ENCODE measurements at places on chromosomes 7 and 10.

DNA sequence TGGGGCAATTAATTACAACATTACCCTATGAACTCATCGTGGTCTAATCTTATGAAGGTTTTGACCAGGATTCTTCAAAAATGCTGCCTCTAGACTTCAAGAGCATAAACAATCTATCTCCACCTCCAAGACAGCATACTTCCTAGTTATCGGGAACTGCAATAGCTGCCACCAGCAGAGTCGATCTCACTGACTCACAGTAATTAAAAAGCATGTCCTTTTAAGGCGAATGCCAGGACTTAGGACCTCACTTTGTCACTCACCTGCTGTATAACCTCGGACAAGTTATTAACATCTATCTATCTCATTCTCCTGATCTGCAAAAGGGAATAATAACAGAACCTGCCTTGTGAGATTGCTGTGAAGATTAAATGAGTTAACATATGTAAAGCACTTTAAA is 666.0 kb upstream of the COBL start:
- no peak for DNase-seq

- DNase-seq = no peak
These were observed 12.4 kb downstream of the NET1 start for GRCh38 chr10:5424751-5425150.

- DNase-seq = no peak
These were observed 657.2 kb upstream of the GALNT17 start for GRCh38 chr7:70474639-70475234.

DNA sequence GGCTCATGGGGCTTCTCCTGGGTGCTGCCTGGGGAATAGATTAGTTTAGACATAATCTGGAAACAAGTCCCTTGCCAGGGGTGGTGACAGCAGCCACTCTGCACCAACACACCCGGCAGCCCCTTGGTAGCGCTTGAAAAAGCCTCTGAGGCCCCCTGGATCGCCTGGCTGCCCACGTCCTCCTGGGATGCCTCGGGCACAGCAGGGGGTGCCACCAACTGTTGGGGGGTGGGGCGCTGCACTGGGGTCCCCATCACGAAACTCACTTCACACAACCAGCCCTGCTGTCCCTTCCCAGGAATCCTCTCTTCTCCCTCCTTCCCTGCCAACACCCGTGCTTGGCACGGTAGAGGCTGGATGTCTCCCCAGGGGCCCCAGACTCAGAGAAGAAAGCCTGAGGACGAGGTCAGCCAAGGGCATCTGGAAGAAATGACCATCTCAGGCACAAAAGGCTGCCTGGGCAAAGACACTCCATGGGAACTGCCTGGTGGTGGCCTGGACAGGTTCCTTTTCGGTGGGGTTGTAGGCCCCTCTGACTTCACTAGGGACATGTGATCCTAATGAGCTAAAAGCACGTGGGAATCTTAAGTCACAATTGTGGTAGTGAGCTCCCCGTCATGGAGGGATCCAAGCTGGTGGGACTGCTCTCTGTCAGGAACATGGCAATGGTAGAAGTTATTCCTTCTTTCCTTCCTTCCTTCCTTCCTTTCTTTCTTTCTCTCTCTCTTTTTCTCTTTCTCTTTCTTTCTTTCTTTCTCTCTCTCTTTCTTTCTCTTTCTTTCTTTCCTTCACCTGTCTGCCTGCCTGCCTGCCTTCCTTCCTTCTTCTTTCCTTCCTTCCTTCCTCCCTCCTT is 11.3 kb downstream of the TMEM270 start:
- no peak for DNase-seq

GRCh38 chr10:97058521-97058920 is 127.2 kb downstream of the SLIT1 start:
- DNase-seq = no peak

DNA sequence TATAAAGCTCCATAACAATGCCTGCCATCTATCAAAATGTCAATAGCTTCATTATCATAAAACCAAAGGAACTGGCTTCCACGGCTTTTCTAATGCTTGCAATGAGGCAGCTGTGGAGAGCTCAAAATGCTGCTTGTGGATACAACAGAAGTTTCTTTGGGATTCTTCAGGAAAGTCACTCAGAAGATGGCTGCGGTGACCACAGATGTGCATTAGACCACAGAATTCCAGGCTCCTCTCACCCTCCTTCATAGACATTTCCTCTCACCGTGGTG is 77.2 kb downstream of the CDCA7L start:
- no peak for DNase-seq

GRCh38 chr7:22586786-22587140 is 86.8 kb upstream of the STEAP1B start:
- DNase-seq = no peak

DNA sequence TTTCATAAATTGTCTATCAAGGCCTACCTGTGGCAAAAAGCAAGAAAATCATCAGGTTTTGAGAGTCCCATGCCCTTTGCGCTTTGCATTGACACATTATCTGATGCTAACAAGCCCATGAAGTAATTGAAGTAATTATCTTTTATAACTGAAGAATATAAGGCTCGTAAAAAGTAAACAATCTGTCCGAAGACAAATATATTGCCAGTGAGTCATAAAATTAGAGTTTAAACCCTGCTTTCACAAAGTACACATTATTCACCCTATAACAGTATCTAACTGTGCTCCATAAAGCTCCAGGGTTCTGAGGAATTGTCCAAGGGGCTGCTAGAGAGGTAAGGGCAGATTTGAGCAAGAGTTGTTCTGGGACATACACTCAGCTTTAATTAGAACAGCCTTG is 102.3 kb upstream of the PPP1R3A start:
- no peak for DNase-seq

GRCh38 chr7:30430777-30431176 is 47.8 kb downstream of the NOD1 start:
- peak; percentile 41 for DNase-seq

GRCh38 chr7:69608049-69608448 is 9.8 kb downstream of the AUTS2 start:
- no peak for DNase-seq

- no peak for DNase-seq
These were observed 47.2 kb upstream of the DKK1 start for GRCh38 chr10:52266858-52267257.

- DNase-seq = no peak
These were observed 6.4 kb downstream of the CDCA7L start for GRCh38 chr7:21939136-21939857.

GRCh38 chr7:37993060-37993501 is 72.6 kb downstream of the EPDR1 start:
- no peak for DNase-seq
